ENCODE measurements at places on chromosomes 3 and 15.

GRCh38 chr3:26915208-26915607 lies 292.6 kb downstream of the LRRC3B start:
- no peak for DNase-seq

- DNase-seq = no peak
These were observed 392.6 kb upstream of the TPM1 start for GRCh38 chr15:62649793-62650420.

DNA sequence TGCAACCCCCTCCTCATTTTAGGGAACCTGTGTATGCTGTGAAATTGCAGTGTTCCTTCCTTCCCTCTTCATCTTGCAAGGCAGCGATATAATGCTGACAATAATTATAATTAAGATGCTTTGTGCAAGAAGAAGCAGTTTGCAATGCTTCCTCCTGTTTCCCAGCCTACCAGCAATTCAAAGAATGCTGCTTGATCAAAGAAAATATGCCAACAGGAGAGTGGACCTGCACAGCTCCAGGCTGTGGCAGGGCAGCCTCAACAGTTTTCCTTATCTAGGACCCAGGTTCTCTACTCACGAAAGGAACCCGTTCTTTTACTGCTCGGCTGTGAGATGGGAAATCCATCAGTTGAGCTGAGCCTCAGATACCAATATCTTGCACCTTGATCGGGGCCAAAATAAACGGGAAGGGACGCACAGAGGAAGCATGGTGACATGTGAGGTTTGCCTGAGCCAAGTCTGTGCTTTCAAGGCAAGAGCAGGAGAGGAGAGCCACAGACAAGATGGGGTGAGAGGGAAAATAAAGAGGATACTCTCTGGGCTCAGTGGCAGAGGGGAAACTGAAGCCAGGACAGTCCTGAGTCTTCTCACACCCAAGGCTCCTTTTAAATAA lies 22.6 kb upstream of the LRTM1 start:
- DNase-seq = no peak

DNA sequence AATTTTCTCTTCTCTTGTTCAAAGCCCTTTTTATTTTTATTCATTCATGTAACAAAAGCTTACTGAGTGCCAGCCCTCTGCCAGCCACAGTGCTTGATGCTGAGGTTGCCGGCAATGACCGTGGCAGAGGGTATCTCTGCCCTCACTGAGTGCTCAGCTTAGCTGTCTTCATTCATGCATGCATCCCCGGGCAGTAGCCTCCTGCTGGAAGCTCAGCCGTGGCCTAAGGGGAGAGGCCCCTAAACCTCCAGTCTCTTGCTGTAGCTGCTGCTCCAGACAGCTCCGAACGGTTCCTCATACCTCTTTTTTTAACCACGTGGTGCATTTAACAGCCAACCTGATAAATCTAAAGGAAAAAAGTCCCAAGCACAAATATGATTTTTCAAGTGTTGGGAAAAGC lies 34.6 kb upstream of the CCDC66 start:
- DNase-seq = no peak

DNA sequence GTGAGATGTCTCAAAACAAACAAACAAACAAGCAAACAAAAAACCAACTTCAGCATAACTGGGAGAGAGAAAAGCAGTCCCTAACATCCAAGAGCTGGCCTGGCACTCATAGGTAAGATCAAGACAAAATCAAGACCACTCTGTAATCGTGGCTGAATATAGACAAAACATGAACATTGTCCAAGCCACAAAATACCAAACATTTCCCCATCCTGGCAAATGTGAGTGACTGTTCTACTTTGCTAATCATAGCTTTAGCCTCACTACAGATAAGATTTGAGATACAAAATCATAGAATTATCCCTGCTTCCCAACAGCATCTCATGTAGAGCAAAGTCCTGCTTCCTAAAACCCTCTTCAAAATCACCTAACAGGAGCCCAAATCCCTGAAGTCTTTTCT lies 116.7 kb upstream of the PRTG start:
- no peak for DNase-seq

DNA sequence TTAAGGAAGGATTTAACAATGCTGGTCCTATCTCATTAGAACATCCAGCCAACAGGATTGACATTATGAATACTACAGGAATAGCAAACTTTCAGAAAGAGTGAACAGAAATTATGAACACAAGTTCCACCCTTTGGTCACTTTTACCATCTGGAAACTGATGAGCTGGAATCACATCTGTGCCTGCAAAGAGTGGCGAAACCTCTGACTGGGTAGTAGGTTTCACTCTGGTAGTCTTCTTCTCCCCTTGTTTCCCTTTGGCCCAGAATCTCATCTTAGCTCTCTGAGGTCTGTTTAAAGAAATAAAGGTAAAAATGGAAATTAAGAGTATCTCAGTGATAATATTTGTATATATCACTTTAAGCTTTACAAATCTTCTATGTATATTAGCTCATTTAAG lies 73.1 kb downstream of the NR2E3 start:
- DNase-seq = no peak

DNA sequence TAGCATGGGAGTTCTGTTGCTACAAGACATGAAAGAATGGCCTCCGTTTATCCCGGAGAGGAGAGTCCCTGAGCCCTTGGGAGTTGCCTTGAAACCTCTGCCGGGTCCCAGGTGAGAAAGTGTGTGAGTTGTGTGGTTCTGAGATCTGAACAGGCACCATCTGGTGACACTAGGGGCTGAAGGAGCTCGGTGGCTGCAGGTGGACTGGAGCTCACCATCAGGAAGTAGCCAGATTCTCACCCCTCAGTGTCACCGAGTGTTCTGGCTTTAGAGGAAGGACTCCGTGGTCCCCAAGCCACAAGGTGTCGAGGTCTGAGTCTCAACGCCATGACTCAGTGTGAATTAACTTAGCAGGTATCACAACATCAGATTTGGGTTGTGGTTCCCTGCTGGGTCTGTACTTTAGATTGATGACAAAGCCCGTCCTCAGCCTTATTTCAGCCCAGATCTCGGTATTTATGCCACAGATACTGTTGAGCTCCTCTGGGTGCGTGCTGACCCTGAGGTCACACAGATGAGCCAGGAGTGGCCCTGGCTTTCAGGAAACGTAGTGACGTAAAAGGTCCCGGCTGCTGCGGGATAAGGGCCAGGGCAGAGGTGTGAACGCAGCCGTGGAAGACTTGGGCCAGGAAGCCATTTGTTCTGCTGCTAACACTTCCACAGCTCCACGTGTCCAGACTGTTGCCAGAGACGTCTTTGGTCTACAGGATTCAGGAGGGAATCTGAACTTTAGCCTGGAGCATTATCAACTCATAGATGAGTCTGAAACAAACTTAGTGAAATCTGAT lies 54.4 kb downstream of the PGPEP1L start:
- no peak for DNase-seq

GRCh38 chr3:172856795-172857742 lies 106.5 kb downstream of the ECT2 start:
- no peak for DNase-seq

GRCh38 chr15:47717036-47717612 lies at the start of gene SEMA6D:
Gene SEMA6D, plus strand, starts transcription at chr15:47717505. Its CDS starts 42,294 bp downstream, at chr15:47759799.
- no peak for DNase-seq

DNA sequence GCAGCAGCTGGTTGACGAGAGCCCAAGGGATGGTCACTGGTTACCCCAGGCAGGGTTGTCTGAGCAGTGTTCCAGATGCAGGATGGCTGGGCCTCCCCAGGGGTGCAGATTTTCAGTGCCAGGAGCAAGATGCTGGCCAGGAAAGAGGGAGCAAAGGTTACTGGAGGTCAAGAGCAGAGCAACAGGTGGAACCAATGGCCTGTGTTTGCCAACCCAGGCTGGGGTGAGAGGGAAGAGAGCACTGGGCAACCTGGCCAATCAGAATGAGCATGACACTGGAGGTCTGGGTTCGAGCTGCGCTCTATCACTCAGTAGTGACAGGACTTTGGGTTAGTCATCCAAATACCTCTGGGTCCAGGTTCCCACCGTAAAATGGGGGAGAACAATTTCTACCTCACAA lies 90.6 kb upstream of the TLE3 start:
- no peak for DNase-seq

DNA sequence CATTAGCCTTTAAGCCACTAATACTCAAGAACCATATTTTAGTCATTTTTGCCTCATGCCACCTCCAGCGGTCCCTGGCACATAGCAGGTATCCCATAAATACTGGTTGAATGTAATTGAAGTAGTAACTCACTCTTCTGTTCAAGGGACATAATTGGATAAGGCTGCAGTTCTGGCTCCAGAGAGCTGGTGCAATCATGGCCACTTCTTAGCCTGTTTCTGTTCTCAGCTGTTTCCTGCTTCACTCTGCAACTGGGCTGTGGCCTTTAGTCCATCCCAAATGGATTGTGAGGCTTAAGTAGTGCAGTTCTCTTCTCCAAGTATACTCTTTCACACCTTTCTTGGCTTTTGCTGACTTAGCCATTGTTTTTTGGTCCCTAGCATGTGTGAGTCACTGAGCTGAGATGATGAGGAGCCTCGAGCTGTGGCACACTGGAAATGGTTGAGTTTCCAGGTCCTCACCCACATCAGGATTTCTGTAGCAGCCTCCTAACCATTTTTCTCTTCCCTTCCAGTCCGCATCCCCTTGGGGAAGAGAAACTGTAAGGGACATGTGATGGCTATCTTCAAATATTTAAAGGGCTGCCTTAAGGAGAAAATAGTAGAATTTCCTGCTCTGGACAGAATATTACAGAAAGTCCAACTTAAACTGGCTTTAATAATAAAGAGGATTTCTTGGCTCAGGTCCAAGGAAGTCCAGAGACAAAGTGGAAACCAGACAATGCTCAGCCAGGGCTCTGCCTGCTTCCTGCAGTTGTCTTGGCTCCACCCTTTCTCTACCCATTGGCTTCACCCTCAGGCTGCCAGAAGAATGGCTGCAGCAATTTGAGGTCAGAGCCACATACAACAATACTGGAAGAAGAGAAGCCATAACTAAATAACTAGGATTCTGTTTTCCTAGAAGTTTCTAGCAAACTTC lies 305.4 kb upstream of the ROPN1 start:
- no peak for DNase-seq

DNA sequence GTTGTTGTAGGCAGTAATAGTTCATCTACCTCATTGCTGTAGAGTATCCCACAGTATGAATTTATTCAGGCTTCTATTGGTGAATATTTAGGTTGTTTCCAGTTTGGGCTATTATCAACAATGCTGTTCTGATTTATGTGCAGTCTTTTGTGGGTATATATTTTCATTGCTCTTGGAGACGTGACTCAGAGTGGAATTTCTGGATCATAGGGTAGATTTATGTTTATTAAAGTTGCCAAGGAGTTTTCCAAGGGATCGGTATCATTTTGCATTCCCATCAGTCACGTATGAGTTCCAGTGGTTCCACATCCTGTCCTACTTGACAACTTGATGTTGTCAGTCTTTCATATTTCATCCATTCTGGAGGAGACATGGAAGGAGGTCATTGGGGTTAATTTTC lies 8.4 kb upstream of the HRH1 start:
- no peak for DNase-seq

DNA sequence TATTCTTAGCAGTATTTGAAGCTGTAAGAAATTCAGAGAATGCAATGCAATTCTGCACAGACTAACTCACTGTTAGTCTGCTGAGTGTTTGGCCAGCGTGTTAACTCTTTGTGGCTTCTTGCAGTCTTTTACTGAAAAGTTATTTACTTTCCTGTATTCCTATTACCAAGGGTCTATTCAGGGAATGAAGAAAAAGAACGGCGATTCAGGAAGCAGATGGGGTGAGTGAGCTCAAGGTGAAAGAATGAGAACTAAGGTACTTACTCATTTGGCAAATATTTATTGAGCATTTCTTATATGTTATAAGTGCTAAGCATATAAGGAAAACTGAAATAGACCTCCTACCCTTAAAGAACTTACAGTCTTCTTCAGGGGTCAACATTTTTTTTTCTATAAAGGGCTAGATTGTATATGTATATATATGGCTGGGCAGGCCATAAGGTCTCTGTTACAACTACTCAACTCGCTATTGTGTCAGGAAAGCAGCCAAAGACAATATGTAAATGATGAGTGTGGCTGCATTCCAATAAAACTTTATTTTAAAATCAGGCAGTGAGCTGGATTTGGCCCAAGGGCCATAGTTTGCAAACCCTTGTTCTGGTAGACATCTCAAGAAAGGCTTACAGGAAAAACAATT lies 271.9 kb upstream of the GADL1 start:
- DNase-seq = no peak
